ENCODE measurements at places on chromosomes 16 and 17.

DNA sequence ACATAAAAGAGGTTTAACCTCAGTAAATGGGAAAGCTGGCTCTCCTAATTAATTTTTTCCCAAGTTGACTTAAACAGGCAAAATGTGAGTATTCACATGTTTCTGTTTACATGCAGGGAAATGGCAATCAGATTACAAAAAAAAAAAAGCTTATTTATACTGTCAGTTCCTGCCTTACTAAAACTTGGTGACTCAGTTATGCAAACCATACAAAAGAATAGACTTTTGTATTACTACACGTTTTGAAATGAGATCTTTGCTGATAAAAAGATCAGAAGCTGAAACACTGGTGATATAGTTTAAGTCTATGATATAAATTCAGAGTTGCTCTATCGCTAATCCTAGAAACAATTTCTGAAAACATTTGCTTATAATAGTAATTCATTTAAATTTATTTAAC is 9.4 kb upstream of the KCNJ2 start:
- no peak for DNase-seq

GRCh38 chr17:9221147-9221921 is 200.0 kb downstream of the NTN1 start:
- no peak for DNase-seq

- no peak for DNase-seq
Measured at GRCh38 chr16:11719171-11719570, 23.5 kb downstream of the TXNDC11 start.

- no peak for DNase-seq
Measured at GRCh38 chr17:14882131-14882530, 383.0 kb downstream of the PMP22 start.

- no peak for DNase-seq
Measured at GRCh38 chr16:29302976-29303375, 103.5 kb downstream of the NPIPB11 start.

DNA sequence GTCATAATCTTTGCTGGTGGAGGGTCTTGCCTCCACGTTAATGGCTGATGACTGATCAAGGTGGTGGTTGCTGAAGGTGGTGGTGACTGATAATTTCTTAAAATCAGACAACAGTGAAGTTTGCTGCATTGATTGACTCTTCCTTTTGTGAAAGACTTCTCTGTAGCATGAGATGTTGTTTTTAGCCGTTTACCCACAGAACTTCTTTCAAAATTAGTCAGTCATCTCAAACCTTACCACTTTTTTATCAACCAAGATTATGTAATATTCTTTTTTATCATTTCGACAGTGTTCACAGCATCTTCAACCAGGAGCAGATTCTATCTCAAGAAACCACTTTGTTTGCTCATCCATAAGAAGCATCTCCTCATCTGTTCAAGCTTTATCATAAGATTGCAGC is 5.9 kb downstream of the UQCRC2 start:
- no peak for DNase-seq

DNA sequence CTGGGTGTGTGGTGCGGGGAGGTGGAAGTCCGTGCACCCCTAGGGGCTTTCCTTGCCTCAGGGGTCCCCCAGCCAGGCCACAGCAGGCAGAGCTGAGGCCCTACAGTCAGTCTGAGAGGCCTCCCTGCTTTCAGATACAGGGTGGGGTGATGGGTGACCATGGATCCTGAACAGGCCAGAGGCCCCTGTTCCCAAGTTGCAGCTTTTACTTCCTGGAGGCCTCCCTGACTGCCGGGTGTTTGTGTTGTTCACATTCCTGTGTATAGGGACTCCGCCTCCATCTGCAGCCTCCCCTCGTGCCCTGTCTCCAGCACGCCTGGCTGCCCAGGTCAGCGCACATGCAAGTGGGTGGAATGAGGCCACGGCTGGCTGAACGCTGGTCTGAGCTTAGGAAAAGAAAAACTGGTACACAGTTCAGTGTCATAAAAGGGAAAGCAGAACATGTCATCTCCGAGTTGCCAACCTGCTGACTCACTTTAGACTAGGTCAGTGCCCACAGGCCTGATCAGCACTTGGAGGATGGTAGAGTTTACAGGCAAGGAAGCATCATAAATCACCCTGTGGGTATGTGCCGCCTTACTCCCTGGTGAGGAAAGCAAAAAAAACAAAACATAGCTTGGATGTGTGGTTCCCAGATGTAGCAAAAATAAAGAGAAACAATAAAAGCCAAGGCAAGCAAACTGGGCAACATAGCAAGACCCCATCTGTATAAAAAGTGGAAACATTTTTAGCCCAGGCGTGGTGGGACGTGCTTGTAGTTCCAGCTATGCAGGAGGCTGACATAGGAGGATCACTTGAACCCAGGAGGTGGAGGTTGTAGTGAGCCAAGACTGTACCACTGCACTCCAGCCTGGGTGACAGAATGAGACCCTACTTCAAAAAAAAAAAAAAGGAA is 6.2 kb upstream of the SLC7A6 start:
- no peak for DNase-seq

- DNase-seq, result no peak
Measured at GRCh38 chr16:10321407-10322387, 64.2 kb upstream of the ATF7IP2 start.

DNA sequence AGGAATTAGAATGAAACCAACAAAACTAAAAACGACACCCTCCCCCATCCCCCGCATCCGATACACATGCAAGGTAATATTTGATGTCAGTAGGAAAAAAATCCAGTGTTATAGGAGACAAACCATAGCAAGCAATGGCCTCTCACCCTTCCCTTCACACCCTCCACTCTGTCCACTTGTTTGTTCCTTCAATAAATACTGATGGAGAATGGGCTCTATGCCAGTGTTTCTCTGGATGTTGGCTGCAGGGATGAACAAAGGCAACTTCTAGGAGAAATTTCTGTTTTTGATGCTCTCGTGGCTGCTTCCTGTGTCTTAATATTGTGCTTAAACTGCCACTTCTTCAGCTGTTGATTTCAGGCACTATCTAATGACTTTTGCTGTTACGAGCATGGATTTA is 98.8 kb downstream of the WWOX start:
- DNase-seq, result no peak

DNA sequence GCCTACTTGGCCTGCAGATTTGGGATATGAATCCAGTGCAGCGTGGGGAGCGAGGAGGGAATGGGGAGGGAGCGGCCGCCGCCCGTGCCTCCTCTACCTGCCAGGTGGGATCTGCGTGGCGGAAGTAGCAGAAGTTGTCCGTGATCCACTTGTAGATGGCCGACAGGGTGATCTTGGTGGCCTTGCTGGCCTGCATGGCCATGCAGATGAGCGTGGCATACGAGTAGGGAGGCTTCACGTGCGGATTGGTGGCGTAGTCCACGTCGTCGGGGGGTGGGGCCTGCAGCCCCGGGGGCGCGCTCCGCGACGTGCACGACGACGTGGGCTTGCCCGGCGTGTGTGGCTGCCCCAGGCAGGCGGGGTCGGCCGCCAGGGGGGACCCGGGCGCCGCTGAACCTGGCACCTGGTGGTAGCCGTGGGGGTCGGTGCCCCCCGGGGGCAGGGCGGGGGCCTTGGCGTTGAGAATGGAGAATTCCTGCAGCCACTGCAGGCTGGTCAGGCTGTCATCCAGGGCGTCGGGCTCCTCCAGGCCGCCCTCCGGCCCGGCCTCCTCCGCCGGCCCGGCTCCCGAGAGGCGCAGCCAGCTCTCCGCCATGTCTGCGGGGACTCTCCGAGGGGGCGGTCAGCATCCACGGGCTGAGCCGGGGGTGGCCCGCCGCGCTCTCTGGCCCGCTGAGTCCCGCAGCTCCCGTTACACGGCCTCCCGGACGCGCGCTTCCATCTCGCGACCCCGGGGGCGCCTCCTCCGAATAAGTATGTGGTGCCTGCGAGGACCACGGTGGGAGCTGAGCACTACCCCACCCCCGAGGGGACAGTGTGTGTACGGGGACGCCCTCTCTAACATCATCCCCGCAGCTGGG is 1.0 kb downstream of the FOXJ1 start:
- DNase-seq, result no peak

DNA sequence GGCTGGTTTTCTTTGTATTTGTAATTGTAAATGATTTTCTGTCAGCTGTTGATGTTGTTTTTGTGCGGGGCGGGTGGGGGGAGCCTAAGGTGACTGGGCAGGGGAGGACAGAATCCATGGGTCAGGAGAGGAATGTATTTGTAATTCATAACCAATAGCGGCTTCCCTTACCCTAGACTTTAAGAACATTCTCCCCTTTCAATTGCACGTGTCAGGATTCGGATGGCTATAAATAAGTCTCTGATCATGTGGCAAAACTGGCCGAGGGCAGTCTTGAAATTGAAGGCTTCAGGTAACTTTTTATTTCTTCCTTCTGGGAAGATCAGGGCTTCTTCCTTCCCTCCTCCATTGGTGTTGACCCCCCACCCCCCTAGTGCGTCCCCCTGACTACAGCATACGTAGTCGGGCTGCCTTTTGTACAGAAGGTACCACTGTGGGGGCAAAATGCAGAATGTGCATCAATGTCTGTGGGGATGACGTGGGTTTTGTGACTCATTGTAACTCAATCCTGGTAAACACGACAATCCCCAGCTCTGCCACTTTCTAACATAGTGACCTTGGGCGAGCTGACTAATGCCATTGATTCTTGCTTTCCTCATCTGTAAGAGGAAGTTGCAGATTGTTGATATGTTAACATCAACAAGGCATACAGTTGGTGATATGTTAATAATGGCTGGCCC is 16.2 kb downstream of the MARCHF10 start:
- DNase-seq, result peak; percentile 71
